ENCODE measurements at places on chromosomes 11 and 22.
A peak's percentile ranks its signal among the peaks of the same experiment; 100 is the strongest.

GRCh38 chr22:46109474-46110003 is 40.8 kb upstream of the PPARA start:
- DNase-seq: no peak

DNA sequence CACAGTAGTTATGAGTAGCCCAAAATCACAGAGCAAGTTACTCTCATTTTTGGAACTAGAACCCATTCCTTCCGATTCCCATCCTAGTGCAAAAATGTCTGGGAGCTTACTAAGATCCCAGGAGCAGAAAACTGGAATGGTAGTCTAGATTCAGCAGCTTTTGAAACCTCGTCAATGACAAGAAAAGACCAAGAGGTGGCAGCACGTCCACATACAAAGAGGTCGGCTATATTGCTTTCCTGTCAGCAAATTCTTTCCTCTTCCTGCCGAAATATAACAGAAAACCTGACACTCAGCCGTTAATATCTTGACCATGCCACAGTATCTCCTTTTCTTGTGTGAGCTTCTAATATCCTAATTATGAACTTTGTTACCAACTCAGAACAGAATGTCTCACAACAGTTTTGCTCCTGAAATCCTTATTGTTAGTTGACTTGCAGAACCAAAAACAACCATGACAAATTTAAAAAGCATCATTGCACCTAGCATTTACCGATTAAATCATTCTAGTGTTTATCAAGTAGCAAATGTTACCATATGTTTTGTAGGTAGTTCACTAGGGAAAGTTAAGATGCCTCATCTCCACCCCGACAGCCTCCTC is 92.8 kb upstream of the OR9G4 start:
- peak; percentile 2 for DNase-seq

DNA sequence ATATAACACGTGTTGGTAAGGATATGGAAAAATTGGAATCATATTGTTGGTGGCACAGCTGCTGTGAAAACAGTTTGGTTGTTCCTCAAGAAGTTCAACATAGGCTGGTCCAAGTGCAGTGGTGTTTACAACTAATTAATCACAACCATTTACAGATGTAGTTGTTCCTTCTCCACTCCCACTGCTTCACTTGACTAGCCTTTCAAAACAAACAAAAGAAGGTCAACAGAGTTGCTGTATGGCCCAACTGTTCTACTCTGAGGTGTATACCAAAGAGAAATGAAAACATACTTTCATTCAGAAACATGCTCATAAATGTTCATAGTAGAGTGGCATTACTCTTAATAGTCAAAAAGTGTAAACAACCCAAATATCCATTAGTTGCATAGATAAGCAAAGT is 36.6 kb upstream of the ACAT1 start:
- DNase-seq: no peak

- no peak for DNase-seq
Observed at GRCh38 chr11:87150936-87151335, 113.2 kb downstream of the TMEM135 start.

DNA sequence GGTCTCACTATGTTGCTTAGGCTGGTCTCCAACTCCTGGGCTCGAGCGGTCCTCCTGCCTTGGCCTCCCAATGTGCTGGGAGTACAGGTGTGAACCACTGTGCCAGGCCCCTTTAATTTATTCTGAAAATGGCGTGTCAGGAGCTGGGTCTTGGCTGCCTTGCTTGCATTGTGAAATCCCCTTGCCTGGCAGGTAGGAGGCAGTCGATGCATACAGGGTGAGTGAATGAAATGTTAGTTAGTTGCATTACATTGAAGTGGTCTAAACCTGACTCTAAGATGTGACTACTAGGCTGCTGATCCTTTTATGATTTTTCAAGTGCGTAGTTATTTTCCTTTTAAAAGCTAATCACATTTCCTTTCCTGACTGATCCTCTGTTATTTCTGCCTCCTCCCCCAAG is 42.9 kb downstream of the PARVB start:
- DNase-seq: no peak

GRCh38 chr11:72553706-72554105 is 119.4 kb upstream of the CLPB start:
- no peak for DNase-seq

DNA sequence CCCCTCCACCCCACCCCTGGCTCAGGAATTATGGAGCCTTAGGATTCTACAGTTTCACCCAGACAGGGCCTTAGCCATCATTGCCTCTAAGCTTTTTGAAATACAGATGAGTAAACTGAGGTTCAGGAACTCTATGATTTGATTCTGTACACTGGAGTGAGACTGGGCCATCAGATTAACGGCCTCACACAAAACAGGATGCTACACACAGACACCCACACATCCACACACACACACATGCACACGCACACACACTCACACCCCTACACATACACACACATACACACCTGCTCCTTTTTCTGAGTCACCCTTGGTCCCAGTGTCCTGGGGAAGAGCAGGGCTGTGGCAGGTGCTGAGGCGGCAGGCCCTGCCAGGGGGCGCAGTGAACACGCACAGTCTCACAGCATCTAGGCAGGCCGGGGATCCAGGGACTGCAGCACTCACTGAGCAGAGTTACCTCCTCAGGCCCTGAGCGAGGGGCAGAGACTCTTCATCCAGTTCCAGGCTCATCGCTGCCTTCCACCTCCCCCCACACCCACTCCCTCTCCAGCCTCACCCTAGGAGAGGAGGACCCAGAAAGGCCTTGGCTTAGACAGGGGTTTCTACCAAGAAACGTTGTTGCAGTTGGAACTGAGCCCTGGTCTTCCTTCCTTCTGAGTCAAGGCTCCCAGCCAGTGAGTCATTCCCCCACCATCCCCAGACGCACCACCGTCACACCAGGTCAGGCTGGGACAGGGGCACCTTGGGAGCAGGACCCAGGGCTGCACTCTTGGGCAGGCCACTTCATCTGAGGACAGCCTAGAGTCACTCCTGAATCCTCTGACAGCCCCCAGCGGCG is 89.8 kb upstream of the PARVA start:
- no peak for DNase-seq

DNA sequence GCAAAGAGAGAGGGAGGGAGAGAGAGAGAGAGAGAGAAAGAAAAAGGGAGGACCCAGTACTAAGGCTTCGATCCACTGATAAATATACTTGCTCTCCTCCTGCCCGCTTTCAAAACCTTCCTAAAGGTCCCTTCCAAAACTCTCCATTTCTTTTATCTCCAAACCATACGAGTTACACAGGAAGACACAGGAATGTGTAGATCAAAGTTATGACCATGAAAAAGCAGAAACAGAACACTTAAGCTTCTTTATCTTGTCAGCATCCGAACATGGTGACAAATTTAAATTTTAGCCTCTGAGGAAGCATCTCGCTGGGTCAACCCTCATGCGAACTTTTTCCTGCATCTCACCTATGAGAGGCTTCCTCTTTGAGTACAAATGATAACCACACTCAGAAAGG is 29.2 kb upstream of the POGLUT3 start:
- no peak for DNase-seq

DNA sequence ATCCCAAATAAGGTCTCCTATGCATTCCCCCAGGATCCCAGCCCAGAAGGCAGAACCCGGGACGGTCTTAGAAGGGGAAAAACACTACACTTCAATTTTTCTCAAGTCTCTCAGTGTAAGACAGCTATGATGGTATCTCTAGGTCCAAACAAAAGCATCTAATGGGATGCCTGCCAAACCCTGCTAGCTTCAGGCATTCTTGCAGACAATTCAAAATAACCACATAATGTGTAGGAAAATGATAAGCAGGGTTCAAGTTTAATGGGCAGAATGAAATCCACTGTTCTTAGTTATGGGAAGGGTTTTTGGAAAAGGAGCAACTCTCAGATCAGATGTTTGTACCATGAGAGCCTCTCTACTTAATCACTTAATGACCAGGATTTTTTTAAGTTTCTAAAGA is 119.8 kb upstream of the ANO1 start:
- no peak for DNase-seq

DNA sequence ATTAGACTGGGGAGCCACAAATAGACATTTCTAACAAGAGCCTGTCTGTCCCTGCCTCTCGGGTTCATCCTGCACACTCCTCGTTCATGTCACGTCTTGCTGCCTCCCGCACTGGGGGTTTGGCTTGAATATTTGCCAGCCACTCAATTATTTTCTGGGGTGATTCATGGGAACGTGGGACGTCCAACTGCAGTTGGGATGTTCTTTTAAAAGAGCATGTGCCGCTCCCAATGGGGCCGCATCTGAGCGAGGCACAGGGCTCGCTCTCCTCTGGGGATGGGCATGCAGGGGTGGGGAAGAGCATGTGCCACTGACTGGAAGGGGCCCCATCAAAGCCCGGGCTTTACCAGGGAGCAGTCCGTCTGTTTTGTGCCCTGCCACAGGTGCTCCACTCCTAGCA is 43.4 kb downstream of the PARVG start:
- DNase-seq: no peak

DNA sequence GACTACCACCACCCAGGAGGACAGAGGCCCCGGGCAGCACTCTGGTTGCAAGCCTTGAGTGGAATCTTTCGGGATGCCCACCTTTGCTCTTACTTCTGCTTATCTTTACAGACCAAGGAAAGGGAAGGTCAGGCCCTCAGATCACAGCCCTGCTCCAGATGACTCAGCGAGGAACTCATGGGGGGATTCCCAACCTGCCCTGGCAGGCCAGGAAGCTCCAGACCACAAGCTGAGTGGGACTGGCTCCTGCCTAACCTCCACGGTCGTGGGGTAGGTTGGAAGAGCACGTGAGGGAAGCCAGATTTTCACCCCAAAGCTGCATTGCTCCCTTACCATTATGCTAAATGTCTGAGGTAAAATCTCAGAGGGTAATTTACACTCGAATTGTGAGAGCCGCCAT is 11.8 kb downstream of the TBC1D10A start:
- no peak for DNase-seq

GRCh38 chr22:49685686-49686085 is 142.0 kb downstream of the BRD1 start:
- no peak for DNase-seq

DNA sequence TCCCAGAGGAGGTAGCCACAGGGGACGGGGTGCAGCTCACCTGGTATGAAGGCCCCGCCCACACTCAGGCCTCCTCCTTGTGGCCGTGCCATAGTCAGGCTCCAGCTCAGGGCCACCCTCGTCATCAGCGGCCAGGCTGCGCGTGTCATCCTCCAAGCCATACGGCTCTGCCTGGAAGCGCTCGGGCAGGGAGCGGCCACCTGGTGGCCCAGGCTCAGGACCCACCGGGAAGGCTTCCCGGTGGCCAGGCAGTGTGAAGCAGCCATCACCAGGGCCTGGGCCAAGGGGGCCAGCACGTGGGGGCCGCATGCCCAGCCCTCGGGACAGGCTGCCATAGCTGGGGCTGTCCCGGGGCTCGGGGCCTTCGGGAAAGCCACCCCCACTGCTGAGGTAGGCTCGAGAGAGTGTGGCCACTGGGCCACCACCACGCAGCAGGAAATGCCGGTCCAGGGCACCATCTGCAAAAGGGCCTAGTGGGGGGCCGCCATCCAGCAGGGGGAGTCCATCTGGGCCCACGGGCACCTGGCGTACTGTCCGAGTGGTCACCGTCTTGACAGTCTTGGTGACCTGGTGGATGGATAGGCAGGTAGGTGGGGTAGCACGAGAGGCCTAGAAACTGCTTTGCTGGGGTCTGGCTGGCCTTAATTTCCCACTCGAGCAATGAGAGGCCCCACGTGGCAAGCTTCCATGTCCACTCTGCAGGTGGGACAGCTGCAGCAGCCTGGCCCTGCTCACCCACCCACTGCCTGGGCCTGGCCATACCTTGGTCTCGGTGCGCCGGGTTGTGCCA is 35.3 kb downstream of the ARVCF start:
- no peak for DNase-seq

GRCh38 chr11:73331138-73331916 is 23.3 kb downstream of the ARHGEF17 start:
- no peak for DNase-seq

DNA sequence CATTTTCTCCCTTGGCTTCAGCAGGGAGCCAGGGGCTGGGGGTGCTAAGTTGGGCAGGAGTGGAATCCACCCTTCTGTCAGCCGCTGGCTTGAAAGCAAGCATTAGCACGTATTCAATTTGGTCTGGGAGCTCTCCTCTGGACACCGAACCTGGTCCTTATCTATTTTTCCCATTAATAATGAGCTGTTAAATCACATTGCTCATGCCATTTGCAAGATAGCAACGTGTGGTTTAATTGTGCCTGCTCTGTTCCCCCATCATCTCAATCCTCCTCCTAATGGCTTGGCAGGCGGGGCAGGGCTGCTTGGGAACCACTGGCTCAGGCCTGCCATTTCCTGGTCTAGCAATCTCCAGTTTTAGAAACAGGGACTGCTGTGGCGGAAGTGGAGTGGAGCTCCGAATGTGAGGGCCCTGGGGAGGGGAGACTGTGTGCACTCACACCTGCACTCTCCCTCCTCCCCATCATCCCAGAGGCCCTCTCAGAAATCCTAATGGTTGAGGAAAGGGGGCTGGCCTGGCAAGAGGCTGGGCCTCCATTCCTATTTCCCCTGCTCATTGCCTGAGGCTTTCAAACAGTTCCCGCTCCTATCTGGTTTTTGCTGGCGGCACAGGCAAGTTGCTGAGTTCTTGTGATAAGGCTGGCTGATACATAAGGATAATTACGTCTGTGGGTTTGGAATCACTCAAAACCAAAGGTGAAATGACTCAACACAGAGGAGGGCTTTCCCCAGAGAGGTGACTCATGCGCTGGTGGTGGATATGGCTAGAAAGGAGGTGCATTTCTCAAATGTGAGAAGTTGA is 201.2 kb upstream of the E2F8 start:
- no peak for DNase-seq

GRCh38 chr11:3069425-3069824 is 12.2 kb upstream of the CARS1 start:
- DNase-seq: no peak

- DNase-seq: no peak
Observed at GRCh38 chr22:40403651-40404050, 33.3 kb downstream of the SGSM3 start.

DNA sequence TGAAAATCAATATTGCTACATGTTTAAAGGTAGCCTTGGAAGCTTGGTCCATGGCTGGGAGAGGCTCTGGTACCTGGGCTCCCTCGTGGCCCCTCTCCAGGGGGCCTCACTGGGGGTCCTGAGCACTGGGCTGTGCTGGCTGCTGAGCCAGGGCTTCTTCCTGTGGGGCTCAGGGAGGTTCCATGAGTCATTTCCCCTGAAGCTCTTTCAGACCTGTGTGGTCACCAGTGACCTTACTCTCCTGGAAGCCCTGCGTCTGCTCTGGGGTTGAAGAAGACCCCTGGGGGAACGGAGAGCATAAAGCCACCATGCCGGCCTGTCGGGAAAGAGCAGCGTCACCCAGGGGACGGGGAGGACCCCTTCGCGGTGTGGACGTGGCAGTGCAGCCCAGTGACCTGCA is 389.0 kb downstream of the TBC1D22A start:
- no peak for DNase-seq

DNA sequence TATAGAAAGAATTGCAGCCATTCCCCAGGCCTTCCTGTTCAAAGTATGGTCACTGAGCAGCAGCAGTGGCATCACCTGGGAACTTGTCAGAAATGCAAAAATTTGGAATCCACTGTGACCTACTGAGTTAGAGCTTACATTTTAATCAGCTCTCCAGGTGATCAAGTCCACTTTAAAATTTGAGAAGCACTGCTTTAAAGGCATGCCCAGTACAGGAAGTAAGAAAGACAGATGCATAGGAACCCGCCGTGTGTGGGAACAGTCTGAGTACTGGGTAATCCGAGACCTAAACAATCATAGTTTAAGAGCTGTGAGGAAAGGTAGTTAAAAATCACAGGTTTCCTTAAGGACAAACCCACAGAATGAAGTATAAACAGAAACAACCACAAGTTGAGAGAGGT is 462.4 kb downstream of the RAB38 start:
- DNase-seq: no peak

GRCh38 chr11:107565219-107565937 is at the start of gene ALKBH8:
ALKBH8 (minus strand) TSS chr11:107565735; CDS start chr11:107560893, 4,842 bp downstream.
- peak; percentile 49 for DNase-seq
